ENCODE measurements at places on chromosomes 1 and 21.
A peak's percentile ranks its signal among the peaks of the same experiment; 100 is the strongest.

GRCh38 chr1:182677397-182678098, 6.8 kb downstream of the RGS8 start:
- DNase-seq = no peak

DNA sequence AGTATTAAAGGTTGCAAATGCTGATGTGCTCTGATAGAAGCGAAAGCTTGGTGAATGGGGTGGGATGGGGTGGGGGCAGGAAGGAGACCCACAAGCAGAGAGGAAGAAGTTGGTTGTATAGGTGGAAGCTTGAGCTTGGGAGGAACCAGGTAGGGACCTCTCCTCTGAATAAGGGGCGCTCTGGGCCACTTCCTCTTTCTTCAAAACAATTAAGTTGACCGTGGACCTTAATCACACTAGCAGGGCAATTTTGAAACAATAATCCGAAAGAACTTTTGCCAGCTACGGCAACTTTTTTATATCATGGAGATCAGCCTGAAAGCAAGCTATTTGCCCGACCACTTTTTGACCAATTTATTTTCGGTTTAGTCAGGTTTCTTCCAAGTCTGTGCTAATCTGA, 1.9 kb upstream of the DYRK1A start:
- DNase-seq = peak; percentile 41

GRCh38 chr1:55321942-55322341, 106.8 kb upstream of the USP24 start:
- DNase-seq = no peak

DNA sequence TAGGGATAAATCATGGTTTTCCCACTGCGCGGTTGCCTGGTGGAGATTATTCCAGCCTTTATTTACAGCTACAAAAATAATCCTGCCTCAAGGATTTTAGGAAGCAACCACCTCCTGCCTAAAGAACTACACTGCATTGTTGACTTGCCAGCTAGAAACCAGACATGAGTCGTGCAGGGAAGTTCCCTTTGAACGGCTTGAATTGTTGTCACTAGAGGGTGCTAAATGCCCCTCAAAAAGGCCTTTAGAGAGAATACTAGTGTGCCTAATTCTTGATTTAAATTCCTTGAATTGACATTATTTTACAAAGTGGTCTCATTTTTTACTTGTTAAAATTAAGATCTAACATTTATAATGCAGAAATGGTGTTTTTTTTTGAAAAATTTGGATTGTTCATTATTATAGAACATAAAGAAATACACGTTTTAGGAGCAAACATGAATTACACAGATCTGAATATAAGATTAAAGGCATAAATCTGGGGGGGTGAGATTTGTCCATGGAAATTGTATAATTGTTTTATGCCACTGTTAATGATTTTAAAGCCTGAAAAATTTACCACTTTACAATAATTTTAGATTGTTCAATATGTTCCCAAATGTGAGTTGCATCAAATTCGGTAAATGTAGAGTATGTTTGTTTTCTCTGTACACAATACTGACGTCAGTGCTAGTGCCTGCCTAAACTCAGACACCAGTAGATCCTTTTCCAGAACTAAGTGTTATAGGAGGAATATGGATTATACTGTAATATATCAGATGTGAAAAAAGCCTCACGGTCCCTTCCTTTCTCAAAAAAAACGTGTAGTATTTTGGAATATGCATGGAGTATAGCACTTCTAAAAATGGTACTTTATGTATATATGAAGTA, 7.6 kb upstream of the ERG start:
- peak; percentile 28 for DNase-seq

- no peak for DNase-seq
These were observed 6.9 kb upstream of the CAMK1G start for GRCh38 chr1:209576392-209577197.

GRCh38 chr1:147492207-147492606, 49.1 kb upstream of the BCL9 start:
- DNase-seq = no peak

GRCh38 chr1:103517380-103518047, 8.0 kb upstream of the RNPC3 start:
- DNase-seq = no peak

DNA sequence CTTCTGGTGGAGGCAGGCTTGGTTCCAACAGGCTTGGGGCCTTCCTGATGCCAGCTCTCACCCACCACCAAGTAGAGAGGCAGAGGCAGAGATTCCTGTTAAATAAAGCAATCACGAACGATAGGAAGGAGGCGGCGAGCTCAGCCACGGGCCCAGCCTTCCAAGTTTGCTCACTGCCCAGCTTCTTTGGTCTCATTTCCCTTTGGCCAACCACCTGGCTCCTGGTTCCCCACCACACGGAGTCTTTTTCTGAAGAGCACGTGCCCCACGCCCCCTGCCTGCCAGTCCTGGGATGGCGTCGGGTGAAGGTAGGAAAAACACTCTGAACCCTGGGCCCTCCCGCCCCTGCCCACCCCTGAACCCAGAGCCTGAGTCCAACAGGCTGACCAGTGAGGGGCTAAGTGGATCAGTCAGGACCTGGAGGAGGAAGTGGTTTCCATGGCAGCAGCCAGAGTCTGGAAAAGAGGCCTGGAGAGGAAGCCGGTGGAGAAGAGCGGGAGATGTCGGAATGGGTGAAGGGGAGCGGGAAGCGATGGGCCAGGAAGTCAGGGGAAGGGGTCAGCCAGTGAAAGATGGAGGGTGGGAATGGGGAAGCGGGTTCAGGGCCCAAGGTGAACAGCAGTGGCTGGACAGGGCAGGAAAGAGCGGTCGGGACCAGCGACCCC, 158.2 kb upstream of the KLHDC7A start:
- DNase-seq = no peak

DNA sequence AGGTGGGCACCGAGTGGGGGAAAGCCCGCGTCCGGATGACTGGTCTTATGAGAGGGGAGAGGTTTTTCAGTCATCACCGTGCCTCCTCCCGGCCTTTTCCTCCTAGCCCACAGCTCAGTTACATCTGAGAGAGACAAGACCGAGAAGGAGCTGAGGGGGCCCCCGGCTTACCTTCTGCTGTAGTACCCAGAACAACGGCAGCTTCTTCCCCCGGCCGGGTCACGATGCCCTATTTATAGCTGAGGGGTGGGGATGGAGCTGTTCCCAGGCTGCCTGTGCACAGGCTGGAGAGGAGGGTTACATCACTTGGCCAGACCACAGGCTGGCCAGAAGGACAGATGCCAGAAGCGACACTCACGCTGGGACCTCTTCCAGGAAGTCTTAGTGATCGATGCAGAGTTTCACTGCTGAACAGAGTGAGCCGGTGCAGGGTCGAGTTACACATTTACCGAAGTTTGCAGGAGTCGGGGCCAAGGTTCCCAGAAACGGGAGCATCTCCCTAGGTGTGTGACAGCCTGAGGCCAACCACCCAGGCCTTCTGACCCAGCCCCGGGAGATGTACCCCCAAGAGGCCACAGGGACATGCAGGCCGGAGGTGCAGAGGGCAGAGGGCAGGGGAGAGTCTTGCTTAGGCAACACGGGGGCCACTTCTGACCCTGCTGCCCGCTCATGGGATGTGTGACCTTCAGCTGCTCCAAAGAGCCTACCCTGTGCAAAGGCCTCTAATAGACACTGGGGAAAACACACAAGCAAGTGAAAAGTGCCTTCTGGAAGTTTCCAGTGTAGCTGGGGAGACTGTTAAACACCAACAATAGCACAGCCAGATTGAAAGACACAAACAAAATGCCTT, at the start of gene AGT:
AGT (minus strand) TSS at position 208 of the 850 bp plus-strand sequence. CDS start 3,299 bp downstream, outside the sequence.
- DNase-seq = no peak

GRCh38 chr1:210707300-210708240, 378.9 kb downstream of the HHAT start:
- no peak for DNase-seq

DNA sequence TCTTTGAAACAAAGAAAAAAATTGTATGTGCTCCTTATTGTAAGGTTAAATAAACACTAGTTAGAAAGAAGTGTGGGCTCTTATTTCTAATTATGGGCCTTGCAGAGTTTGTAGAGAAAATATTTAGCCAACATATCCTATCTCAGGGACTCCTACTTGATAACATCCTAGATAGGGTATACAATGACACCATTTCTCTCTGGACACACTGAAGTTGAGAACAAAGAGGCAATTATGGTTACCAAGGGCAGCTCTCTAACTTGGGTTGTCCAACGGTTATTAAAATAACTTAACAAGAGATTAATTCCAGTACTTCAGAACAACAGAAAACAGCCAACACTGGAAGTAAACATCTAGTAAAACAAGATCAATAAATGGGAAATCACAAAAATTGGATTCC, 69.0 kb upstream of the ZC3H11B start:
- no peak for DNase-seq

DNA sequence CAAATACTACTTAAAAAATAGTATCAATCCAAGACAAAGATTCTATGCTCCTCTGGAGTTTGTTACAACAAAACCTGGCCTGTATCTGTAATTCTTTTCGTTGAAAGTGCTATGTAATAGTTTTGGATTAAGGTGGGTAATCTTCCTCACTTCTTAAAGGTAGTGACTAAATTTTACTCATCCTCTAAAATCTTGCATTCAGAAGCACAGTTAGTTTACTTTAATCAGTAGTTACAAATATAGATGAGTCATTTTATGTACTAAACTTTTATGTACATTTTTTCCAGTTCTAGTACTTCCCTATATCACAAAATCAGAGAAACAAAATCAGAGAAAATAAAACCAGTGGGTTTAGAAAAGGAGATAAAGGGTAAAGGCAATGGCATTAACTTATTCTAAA, 51.3 kb downstream of the ZNHIT6 start:
- DNase-seq = no peak

DNA sequence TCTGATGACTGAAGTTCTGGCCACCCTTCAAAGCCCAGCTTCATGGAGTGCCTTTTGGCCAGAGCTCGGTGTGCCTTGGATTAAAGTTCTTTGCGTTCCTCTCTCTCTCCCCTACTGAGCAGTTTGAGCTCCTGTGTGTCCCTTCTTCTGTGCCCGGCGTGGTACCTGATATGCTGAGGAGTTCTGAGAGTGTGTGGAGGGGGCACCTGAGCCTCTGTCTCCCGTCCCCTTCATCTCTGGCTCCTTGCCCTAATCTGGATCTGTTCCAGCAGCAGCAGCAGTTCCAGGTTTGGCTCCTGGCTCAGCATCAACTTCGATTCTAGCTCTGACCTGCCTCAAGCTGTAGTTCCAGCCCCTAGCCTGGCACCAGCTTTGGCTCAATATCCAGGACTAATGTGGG, 25.1 kb upstream of the MYCL start:
- no peak for DNase-seq

DNA sequence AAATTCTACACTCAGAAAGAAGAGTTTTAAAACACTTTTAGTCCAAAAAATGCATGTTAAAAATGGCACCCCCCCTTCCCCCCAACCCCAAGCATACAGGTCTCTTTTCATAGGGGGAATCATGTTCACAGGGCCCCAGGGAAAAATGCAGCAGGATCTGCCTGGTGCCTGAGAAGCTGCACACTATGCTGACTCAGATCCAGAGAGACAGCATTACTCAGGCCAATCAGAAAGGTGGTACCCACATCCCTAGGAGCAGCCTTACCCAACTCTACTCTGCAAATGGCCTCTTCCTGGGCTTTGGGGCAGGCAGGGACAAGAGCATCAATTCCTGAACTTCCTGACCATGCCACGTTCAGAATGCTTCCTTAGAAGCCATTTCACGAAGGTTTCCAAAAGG, 119.0 kb downstream of the HIVEP3 start:
- DNase-seq = no peak

- no peak for DNase-seq
These were observed 35.3 kb upstream of the DNASE2B start for GRCh38 chr1:84363019-84363418.

DNA sequence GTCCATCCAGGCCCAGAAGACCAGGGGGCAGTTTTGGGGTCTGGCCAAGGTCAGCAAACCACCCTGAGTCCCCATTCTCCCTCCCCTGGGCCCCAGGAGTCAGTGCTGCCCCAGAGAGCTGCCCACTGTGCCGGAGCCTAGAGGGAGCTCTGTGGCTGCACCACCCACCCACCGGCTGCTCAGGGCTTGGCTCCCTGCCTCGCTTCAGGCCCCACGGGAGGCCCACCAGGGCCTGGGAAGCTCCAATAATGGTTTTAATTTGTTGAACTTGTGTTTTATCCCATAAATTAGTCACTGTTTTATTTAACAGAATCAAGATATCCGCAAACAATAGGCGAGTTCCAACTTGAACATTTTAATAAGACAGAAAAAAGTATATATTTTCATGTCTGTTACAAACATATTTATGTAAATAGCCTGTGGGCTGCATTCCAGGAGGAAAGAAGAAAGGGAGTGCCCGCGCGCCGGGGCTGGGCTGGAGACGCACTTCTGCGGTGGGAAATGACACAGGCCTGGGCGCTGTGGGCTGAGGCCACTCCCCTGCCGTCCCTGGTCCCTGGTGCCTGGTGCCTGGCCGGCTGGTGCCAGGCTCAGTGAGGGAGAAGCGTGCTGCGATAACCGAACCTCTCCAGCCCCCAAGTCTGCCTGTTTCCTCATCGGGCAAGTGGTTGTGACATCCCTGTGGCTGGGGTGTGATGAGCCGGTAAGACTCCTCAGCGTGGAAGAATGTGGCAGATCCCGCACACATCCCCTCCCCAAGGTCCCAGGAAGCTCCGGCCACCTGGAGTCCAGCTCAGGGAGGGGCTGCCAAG, 160.5 kb downstream of the PEX14 start:
- DNase-seq = no peak

DNA sequence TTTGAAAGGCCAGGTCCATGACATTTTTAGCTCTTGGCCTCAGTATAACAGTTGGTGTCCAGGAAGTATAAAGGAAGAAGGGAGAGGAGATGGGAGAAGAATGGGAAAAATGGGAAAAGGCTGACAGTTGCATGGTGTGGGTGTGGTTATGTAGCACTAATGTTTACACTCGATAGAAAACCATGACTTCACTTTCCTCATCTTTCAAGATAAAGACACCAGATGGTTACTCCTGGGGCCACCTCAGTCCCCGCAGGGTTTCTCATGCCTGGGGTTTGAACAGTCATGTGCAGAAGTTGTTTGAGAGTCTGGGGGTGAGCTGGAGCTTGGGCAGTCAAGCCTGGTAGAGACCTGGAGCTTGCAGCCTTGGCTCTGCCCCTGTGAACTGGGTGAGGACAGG, 7.9 kb downstream of the PGBD2 start:
- no peak for DNase-seq

- no peak for DNase-seq
These were observed 13.9 kb upstream of the CD2 start for GRCh38 chr1:116740296-116740695.

- DNase-seq = no peak
These were observed 29.4 kb downstream of the OLFML2B start for GRCh38 chr1:161994175-161994668.

GRCh38 chr1:44724955-44725698, 5.8 kb downstream of the RNU5D-1 start:
- DNase-seq = no peak

GRCh38 chr1:56170784-56171320, 408.5 kb downstream of the PLPP3 start:
- no peak for DNase-seq

DNA sequence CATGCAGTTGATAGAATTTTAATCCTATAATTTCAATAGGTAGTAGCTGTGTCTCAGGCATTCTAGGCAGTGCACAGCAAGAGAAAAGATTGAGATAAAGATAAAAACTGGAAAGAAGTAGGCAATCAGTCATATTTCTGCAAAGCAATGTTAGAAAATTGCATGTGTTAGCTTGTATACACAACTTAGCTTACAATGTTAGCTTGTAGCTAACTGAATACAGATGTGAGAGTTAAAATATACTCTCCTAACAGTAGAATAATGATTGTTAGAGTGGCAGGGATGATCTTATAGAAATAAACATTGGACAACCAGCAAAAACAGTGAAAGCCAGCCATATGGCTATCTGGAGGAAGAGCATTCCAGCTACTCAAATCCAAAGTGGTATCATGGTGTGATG, 29.0 kb downstream of the PTPRC start:
- DNase-seq = no peak
